ENCODE measurements at places on chromosomes 3 and 15. TPM values are rescaled to one million over a fixed set of nuclear protein-coding genes. Genes with fewer than 3 reads are reported as not detected.

The GREM1 gene
- total RNA-seq: 0.44 TPM

- no peak overlapping the region for H3K27ac ChIP-seq
- DNase-seq: no peak
- H3K4me3 ChIP-seq: no peak overlapping the region
- H3K4me1 ChIP-seq: peaks cover 10% of the 10 kb centered on the region
- H3K36me3 ChIP-seq: no peaks in the 10 kb centered on the region
Measured at GRCh38 chr15:48928877-48929538, 34.7 kb downstream of the SHC4 start.

- no peak overlapping the region for H3K27ac ChIP-seq
- no peak overlapping the region for H3K4me3 ChIP-seq
- H3K27me3 ChIP-seq: no peaks in the 10 kb centered on the region
- H3K4me1 ChIP-seq: no peaks in the 10 kb centered on the region
- H3K36me3 ChIP-seq: peaks cover 27% of the 10 kb centered on the region
Measured at GRCh38 chr3:126465928-126466544, 9.7 kb downstream of the ZXDC start.

GRCh38 chr3:52130966-52131622 is 23.1 kb downstream of the POC1A start:
- H3K36me3 ChIP-seq: no peaks in the 10 kb centered on the region
- DNase-seq: no peak
- no peak overlapping the region for H3K27ac ChIP-seq
- no peak overlapping the region for H3K4me3 ChIP-seq
- H3K27me3 ChIP-seq: no peaks in the 10 kb centered on the region

DNA sequence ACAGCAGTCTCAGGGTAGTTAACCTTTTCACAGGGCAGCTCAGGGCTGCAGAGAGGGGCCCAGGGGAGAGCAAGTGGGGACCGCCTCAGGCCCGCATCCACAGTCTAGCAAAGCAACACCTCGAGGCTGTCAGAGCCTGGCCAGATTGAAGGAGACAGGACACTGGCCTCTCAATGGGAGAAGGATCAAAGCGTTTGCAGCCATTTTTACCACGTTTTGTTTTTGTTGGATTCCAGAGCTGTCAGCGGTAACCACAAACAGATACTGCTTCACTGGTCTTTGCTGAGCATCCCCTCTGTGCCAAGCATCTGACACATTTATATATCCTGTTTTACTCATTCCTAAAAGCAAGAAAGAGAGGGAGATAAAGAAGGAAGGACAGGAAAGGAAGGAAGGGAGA is 153.8 kb downstream of the SHQ1 start:
- H3K4me1 ChIP-seq: no peaks in the 10 kb centered on the region
- H3K27ac ChIP-seq: no peak overlapping the region
- no peak for DNase-seq
- H3K27me3 ChIP-seq: peaks cover 2% of the 10 kb centered on the region
- no peaks in the 10 kb centered on the region for H3K36me3 ChIP-seq

- H3K4me3 ChIP-seq: no peak overlapping the region
- H3K4me1 ChIP-seq: no peaks in the 10 kb centered on the region
- no peaks in the 10 kb centered on the region for H3K36me3 ChIP-seq
- H3K27ac ChIP-seq: no peak overlapping the region
- no peaks in the 10 kb centered on the region for H3K27me3 ChIP-seq
Measured at GRCh38 chr3:116741467-116741866, 31.9 kb downstream of the TUSC7 start.

All from endothelial cell of umbilical vein (primary cell).